Smooth muscle cell of the pulmonary artery (primary cell): ENCODE measurements at places on chromosomes 2 and 18. TPM values are rescaled to one million over a fixed set of nuclear protein-coding genes. Genes with fewer than 3 reads are reported as not detected.

The CFC1 gene
- total RNA-seq, result not detected in 2 replicates

The DIPK1C gene
- total RNA-seq, result not detected in 2 replicates

The RAMP1 gene
- total RNA-seq, result 2.3 and 3.7 TPM in 2 replicates

The PJVK gene
- 1.2 and 2.5 TPM in 2 replicates for total RNA-seq

The GLI2 gene
- 8.9 and 10.0 TPM in 2 replicates for total RNA-seq
